Fibroblast of lung (primary cell): ENCODE measurements at places on chromosomes 11 and 22.

GRCh38 chr11:29310725-29311342, 706.0 kb downstream of the KCNA4 start:
- DNase-seq: no peak

- no peak for DNase-seq
These were observed 170.0 kb downstream of the LRRC4C start for GRCh38 chr11:41289408-41289807.

- DNase-seq: no peak
These were observed 22.6 kb upstream of the CAT start for GRCh38 chr11:34416088-34416487.

DNA sequence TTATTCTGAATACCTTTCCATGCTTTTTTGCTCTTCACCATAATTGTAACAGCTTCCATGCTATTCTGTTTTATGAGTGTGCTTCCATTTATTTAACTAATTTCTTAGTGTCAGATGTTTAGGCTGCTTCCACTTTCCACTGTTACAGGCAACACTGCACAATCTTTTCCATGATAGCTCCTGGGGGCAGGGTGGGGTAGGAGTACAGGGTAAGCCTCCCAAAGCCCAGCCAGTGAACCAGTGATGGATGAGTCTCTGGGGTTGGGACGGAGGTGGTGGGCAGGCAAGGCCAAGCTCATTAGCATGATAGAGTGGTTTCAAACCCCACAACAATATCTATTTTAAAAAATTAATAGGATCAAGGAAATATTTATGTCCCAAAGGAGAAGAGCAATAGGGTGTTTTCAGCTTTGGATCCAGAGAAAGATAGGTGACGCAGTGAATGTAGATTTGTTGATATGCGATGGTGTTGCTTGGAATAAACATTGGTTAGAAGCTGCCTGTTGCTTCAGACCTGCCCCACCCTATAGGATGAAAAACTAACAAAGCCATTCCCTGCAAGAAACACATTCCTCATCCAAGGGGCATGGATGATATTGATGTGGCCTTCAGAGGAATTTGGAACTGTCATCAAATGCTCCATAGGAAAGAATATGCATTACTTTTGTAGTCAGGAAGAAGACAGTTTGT, 17.1 kb upstream of the ELF5 start:
- DNase-seq: no peak

DNA sequence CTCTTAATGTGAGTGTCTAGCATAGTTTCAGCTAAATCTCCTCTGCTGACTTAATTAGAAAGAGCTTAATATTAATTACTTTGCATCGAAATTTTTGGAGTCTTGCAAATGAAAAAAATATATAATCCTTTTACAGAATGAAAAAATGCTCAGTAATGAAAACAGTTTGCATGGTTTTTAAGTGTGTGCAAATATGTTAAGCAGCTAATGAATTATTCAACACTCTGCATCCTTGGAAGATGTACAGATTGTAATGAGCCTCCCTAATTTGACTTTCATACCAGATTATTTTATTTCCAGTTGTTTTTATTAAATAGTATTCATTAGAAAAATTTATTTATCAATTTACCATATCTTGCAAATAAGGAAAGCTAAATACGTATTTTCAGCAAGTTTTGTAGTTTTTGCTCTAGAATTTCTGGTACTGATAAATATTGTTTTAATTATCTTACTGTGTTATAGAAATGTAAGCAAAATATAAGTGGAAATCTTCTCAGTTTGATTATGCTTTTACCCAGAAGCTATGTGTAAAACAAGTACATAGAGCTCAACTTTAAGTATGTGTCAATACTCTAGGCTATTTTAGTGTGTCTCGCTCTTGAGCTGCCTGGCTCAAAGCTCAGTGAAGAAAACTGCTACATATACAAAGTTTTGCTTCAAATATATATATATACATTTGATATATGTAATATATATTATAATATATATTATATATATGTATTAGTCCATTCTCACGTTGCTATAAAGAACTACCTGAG, 714.9 kb upstream of the LUZP2 start:
- no peak for DNase-seq

DNA sequence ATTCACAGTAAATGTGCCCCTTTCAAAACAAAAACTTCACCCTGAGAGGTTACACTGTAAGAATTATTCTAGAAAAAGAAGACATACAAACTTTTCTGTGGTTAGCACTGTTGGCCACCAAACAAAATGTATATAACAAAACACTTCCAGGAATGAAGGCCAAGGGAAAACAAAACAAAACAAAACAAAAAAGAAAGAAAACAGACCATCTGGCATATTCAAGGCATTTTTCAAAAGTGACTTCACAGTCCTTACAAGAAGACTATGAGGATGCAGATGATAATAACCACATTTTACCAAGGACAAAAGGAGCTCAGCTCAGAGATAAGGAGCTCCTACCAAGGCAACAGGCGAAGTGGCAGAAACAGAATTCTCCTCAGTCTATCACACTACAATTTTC, 24.9 kb downstream of the CTSC start:
- peak; percentile 54 for DNase-seq

- no peak for DNase-seq
These were observed 108.3 kb upstream of the RRM1 start for GRCh38 chr11:3986301-3986700.

- no peak for DNase-seq
These were observed 49.5 kb downstream of the ARFGAP2 start for GRCh38 chr11:47127213-47127612.

DNA sequence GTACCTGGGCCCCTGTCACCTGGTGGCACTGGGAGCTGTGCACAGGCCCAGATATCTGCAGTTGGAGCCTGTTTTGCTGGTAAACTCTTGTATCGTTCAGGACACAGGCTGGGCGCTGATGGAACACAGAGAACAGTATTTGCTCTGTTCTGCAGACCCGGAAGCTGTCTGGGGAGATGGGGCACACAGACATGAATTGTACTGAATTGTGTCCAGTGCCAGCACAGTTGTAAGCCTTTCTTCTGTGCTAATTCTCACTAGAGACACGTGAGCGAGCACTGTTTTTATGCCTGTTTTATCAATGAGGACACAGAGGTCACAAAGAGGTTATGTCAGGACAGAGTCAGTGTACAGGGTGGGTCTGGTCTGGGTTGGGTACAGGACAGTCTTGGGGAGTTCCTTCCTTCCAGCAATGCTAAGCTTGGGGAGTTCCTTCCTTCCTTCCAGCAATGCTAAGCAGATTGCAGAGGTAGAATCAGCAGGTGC, 24.4 kb upstream of the ACR start:
- no peak for DNase-seq

DNA sequence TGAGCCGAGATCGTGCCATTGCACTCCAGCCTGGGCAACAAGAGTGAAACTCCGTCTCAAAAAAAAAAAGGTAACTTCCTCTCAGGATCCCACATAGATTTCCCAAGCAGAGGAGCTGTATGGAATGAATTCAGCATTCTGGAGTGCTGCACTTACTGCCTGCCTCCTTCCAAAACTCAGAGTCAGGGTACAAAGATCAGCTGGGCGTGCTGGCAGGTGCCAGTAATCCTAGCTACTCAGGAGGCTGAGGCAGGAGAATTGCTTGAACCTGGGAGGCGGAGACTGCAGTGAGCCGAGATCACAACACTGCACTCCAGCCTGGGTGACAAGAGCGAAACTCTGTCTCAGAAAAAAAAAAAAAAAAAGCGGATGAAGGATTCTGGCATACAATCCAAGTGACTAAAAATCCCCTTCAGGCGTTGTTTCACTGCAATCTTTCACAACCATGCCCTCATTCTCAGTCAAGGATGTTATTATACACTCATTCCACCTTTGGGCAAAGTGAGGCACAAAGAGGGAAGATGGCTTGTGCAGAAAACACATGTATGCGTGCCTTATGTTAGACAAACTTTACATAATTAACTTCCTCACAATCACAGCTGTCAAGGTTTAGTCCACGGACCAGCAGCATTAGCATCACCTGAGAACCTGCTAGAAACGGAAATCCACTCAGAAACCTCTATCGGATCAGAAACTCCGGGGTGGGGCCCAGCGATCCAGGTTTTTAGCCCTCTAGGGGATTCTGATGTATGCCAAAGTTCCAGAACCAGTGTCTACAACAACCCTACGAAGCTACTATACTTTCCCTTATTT, 1.1 kb upstream of the NOL12 start:
- no peak for DNase-seq

- peak; percentile 4 for DNase-seq
These were observed 532.1 kb downstream of the BUD13 start for GRCh38 chr11:116240710-116241109.

GRCh38 chr11:122998727-122999366, 17.2 kb upstream of the BSX start:
- peak; percentile 60 for DNase-seq

GRCh38 chr11:86214710-86215109, 29.8 kb upstream of the EED start:
- DNase-seq: no peak

- DNase-seq: no peak
These were observed 108.5 kb upstream of the USP47 start for GRCh38 chr11:11733246-11733747.

- DNase-seq: no peak
These were observed 14.3 kb downstream of the C1QTNF6 start for GRCh38 chr22:37173709-37174108.

DNA sequence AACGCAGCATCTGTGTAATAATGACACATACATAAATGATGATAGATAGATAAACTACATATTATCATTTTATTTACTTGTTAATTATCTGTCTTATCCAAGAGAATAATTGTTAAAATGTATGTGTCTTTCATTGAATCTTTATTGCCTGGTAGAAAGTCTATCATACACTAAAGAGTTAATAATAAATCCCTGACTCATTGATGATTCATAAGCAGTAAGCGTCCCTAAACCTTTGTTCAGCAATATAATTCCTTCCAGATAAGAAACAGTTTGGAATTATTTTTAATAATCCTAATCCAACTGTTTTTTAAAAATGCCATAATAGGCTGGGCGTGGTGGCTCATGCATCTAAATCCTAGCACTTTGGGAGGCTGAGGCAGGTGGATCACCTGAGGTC, 655.6 kb upstream of the CNTN5 start:
- no peak for DNase-seq

- DNase-seq: peak; percentile 91
These were observed 42.6 kb downstream of the MAP6 start for GRCh38 chr11:75625991-75626888.
